NCI-H2081 treated with DMSO at 0.1 percent for 48 hours (cell line): ENCODE measurements at places on chromosomes 5 and 9.

GRCh38 chr9:68970151-68970550, 43.8 kb downstream of the PRKACG start:
- DNase-seq = peak; percentile 99

- no peak for DNase-seq
Measured at GRCh38 chr9:95770653-95771131, 104.8 kb upstream of the ERCC6L2 start.

DNA sequence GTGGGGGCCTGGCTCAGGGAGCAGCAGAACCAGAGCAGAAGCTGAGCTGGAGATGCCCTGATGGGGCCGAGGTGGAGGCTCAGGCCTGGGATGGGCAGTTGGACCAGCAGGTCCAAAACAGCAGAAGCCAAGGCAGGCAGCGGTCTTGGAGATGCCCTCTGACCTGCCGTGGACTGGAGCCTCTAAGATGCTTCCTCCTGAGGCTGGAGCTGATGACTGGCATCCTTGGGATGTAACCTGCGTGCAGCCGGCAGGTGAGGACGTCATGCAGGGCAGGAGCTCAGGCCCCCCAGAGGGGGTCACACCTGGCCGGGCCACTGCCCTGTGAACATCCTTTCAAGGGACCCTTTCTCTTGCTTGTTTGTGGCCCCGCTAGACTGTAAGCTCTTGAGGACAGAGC, 162.0 kb downstream of the RGS3 start:
- no peak for DNase-seq

- DNase-seq = no peak
Measured at GRCh38 chr9:26163931-26164330, 485.7 kb upstream of the TUSC1 start.

DNA sequence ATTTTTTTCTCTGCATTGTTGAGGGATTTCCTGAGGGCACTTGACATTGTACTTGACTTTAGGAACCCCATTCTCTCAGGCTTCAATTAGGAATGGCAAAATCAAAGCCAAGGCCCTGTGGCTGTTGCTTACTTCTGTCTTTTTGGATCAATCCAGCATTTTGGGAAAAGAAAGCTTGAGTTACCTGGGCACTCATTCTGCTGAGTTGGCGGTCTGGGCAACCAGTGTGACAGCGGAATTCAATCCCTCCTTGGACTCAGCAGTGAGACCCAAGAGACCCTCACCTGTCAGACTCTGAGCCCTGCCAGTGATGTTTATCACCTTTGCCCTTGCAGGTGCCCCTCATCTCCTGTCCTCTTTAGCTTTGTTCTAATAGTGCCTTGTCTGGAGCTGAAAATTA, 225.3 kb downstream of the PAPPA start:
- DNase-seq = no peak
